ENCODE measurements at places on chromosomes 6 and 20.

- DNase-seq = no peak
These were observed 271.3 kb downstream of the KHDC1L start for GRCh38 chr6:72953971-72954381.

GRCh38 chr20:38722683-38723016, 1.6 kb upstream of the SLC32A1 start:
- no peak for DNase-seq

- DNase-seq = no peak
These were observed 96.2 kb downstream of the VIP start for GRCh38 chr6:152846825-152847224.

DNA sequence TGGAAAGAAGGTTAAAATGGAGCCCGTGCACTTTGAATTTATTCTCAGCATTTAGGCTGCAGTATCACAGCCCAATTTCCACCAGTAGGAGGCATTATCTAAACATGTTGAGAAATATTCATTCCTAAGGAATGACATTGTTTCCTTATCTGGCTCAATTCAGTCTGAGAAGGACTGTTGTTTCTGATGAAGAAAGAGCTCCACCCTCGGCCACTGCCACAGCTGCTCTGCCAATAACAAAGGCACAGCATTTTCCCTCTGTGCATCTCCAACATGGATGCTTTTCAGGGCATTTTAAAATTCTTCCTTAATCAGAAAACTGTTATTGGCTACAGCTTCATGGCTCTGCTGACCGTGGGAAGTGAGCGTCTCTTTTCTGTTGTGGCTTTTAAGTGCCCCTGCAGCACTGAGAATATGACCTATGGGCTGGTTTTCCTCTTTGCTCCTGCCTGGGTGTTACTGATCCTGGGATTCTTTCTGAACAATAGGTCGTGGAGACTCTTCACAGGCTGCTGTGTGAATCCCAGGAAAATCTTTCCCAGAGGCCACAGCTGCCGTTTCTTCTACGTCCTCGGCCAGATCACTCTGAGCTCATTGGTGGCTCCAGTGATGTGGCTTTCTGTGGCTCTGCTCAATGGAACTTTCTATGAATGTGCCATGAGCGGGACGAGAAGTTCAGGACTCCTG, at the start of gene CALHM5:
Gene CALHM5 (plus strand): TSS at position 216 of the 687 bp plus-strand sequence. CDS start 58 bp downstream, at position 274.
- peak; percentile 80 for DNase-seq

- no peak for DNase-seq
These were observed 39.9 kb downstream of the JARID2 start for GRCh38 chr6:15285682-15286294.

DNA sequence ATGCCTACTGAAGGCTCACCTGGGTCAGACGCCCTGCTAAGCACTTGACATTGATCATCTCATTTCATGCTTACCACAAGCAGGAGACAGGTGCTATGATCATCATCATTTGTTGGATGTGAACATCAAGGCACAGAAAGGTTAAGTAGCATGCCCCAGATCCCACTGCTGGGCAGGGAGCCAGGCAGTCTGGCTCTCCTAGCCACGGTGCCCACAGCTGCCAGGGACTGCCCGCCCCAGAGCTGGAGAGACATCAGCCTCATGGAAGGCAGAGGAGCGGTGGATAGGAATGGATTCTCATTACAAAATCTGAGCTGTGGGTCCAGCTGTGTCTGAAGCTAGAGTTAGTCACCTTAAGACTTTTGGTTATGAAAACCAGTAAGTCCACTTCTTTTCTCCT, 3.6 kb downstream of the SULF2 start:
- DNase-seq = no peak
